ENCODE measurements at places on chromosomes 5 and 9. TPM values are rescaled to one million over a fixed set of nuclear protein-coding genes. Genes with fewer than 3 reads are reported as not detected.

PCDHB11 gene
- 1.1 TPM for total RNA-seq

DNA sequence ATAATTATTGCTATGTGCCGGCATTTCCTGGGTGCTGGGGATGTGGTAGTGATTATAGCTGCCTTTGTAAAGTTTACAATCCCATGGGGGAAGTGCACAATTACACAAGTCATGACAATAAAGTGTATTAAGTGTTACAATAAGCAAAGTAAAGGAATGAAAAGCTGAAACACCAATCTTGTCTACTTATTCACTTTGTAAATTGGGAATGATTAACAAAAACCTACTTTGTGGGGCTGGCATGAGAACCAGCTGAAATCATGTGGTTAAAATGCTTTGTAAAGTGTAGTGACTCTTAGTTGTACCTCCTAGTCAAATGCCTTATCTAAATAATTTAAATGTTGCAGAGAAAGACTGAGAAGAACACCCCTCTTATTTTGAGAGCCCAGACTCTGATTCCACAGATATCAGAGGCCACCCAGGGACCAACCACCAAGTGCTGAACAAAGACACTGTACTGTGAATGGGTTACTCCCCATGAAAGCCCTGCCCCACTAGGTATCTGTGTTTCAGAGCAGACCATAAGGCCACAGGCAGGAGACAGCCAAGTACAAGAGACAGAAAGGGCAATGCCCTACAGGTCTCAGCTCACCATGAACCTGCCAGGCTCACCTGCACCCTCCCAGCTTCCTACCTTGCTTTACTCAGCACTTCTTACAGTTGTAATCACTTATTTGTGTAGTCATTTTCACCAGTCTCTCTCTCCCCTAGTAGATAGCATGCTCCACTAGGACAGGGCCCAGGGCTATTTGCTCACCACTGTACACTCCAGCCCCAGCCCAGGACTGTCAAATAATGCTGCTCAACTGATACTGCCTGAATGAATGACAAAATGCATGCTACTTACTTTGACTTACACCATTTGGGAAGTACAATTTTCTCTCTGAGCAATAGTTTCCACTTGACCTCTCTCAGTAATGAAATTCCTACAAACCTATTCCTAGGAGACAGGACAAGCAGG, 101.6 kb upstream of the APC start:
- DNase-seq = no peak

GRCh38 chr9:112103405-112103804, 71.7 kb downstream of the SUSD1 start:
- DNase-seq = no peak

- no peak for DNase-seq
Measured at GRCh38 chr9:88391236-88391635, 3.0 kb downstream of the SPIN1 start.

DNA sequence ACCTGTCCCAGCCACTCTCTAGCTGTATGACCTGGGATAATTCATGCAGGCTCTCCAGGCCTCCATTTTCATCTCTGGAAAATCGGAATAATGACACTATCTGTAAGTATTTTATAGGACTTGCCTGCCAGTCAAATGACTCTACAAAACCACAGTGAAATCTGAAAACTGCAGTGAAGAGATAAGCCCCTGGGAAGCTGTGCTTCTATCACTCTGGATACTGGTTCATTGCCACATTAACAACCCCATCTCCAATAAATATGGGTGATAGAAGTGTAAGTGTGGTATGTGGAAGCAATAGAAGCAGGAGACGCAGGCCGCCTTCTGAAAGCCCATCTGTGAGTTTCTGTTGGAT, 31.8 kb downstream of the WHRN start:
- DNase-seq = no peak

DNA sequence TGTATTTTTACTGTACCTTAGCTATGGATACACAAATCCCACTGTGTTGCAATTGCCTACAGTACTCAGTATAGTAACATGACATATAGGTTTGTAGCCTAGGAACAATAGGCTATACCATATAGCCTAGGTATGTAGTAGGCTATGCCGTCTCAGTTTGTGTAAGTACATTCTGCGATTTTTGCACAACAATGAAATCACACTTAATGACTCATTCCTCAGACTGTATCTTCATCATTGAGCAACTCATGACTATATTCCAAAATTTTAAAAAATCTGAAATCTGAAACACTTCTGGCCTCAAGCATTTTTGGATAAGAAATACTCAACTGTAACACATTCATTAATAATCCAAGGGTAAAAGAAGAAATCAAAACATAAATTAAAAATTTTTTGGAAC, 666.8 kb upstream of the GRAMD2B start:
- no peak for DNase-seq

DNA sequence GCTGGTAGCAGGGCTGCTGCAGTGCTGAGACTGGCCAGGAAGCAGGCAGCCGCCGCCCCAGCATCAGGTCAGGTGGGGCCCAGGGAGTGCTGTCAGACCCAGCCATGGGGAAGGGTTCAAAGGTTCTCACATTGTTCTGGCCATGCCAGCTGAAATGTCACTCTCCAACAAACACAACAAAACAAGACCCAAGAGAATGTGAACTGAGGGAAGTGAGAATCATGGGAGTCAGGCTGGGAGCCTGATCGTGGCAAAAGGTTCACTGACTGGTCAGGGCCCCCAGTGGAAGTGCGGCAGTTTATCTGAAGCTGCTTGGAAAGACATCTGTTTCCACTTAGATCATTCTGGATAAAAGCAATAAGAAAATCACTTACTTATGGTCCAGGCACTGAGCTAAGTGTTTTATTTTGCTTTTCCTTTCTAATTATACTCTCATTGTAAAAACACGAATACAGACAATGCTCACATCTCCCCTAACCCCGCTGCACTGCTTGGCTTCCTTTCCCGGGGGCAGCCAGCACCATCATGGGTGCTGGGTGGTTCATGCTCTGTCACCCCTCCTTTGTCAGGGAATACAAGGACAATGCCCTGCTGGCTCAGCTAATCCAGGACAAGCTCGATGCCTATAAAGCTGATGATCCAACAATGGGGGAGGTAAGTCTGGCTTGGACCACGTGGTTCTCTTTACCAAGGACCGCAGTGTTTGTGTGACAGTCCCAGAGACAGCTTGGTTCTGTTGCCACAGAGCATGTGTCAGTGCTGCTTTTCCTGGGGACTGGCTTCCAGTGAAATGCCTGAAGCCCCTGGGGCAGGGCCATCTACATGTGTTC, 41.9 kb upstream of the CFAP157 start:
- DNase-seq = no peak

DNA sequence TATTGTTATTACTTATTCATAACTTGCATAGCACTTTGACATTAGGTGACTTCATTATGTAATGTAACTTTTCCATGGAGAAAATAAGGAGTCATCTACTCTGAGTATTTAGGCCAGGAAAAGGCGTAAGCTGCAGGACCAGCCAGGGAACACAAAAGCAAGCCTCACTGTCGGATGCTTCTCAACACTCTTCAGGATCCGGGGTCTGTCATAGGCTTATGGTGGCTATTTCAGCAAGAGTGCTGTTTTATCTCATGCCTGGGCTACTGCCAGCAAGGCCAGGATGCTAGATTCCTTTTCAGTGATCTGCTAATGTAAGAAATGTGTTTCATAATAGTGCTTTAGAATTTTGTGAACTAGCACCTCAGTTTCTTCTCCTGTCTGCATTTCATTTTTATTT, 162.4 kb downstream of the CHSY3 start:
- DNase-seq = no peak

- peak; percentile 86 for DNase-seq
Measured at GRCh38 chr5:143142596-143143435, 260.7 kb downstream of the NR3C1 start.

DNA sequence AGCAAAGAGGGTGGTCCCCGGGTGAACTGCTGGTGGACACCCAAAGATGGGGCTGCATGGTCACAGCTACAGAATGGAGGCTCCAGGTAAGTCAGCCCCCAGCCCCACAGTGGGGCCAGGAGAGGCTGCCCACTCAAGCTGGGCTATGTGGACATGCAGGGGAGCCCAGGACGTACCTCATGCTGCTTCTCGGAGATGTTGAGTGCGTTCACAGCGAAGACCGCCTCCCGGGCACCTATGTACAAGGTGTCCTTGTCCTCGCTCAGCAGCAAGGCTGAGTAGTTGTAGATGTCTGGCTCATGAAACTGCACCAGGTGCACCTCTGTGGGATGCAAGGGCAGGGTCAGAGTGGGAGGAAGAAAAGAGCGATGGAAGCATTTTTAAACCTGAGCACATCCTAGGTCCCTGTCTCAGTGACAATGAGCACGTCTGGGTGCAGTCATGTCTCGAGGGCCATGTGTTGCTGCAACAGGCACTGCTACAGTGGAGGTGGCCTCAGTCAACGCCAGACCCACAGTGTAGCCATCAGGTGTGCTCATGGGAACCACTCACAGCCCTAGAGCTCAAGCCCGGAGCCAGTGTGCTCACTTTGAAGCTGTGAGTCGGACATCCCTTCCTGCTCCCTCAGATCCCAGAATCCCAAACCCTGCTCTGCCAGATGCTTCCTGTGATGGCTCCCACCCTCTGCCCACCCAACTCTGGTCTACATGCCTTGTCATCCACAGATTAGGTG, 84.6 kb downstream of the SECISBP2 start:
- no peak for DNase-seq

DNA sequence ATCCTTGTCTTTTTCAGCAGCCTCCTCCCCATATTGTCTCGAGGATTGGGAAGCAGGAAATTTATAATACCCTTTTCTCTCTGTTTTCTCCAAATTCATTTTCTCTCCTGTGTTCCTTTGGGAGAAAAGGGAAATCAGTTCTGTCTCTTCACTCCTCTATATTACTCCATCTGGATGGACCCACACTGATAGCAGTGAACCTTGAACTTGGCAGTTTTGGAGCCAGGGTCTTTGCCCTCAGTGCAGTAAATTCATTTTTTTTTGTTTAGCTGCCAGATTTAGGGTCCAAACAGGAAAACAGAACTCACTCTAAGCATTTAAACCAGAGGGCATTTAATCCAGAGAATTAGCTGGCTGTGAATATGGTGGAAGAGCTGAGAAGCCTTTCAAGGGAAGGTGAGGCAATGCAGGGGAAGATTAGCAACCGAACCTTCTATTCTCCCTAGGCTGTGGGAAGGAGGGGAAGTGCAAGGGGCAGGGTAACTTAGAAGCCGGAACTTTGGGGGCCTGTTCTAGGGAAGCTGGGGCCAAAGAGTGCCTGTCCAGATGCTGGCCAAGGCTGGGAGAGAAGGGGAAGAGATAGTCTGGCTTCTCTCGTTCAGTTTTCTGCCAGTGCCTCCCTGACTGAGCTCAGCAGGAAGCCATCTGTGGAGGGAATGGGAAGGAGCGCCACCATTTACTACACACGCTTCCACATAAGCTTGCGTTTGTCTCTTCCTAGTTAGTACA, 16.3 kb upstream of the NPR2 start:
- DNase-seq = no peak

DNA sequence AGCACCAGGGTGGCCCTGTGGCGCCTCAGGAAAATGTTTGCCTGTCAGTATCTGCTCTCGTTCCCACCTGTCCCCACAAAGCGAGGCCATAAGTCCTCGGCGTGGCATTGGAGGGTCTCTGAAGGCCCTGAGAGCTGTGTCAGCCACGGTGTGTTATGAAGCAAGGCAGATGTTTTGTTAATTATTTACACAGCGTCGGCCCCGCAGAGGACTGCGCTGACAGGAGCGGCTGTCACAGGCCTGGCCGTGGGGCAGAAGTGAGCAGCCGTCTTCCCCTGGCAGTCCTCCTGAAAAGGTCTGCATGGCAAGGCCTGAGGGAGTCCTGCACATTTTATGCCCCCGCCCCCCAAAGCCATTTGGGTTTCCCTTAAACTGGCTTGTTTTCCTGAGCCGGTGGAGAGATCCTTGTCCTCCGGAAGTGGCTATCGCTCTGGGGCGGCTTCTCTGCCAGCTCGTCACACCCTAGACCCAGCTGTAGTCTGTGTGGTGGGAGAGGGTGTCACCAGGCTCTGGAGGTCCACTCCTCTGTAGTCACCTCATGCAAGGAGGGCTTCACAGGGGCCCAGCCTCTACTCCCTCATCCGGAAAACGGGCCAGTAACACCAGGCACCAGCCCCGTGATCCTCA, 6.2 kb downstream of the NEK6 start:
- no peak for DNase-seq

GRCh38 chr5:130106480-130106879, 202.2 kb downstream of the CHSY3 start:
- DNase-seq = no peak

DNA sequence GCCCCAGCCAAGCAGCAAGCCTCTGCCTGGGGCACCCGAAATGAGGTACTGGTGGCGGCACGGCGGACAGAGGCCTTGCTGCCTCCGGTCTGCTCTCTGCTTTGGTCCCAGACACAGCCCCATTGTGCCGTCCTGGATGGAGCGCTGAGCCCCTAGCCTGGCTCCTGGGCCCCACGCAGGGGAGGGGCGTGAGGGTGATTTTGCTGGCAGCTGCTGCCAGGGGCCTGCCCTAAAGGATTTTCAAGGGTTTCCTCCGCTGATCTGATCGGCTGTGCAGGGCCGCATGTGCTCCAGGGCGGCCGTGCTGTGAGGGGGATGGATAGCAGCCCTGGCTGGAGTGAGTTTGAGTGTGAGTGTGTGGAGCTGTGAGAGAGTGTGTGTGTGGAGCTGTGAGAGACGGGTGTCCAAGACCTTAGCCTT, 1.3 kb downstream of the GPSM1 start:
- DNase-seq = no peak

DNA sequence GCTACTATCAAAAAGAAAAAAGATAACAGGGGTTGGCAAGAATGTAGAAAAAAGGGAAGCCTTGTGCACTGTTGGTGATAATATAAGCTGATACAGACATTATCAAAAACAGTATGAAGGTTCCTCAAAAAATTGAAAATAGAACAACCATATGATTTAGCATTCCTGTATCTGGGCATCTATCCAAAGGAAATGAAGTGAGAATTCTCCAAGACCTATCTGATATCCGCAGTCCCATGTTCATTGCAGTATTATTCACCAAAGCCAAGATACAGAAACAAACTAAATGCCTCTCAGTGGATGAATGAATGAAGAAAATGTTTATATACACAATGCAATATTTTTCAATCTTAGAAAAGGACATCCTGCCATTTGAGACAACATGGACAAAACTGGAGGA, 1943.3 kb downstream of the MAT2B start:
- DNase-seq = no peak

- no peak for DNase-seq
Measured at GRCh38 chr5:180820788-180821321, 18.2 kb upstream of the MGAT1 start.

DNA sequence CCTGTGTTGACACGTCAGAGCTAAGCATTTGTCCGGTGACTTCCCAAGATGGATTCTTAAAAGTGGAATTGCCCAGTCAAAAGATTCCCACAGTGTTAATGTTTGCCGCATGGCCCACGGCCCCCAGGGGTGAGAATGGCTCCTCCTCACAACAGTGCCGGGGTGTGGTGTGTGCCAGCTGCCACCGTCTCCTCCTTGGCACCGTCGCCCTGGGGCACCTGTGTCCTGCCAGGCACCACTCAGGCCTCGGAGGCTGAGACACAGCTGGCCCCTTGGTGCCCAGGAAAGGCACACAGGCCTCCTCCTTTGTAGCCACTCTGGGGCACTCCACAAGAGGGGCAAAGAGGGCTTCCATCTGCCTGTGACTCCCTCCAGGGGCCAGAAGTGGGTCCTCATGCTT, 4.3 kb downstream of the KCNT1 start:
- DNase-seq = no peak
